ENCODE measurements at places on chromosomes 13 and 19.
A peak's percentile ranks its signal among the peaks of the same experiment; 100 is the strongest.

DNA sequence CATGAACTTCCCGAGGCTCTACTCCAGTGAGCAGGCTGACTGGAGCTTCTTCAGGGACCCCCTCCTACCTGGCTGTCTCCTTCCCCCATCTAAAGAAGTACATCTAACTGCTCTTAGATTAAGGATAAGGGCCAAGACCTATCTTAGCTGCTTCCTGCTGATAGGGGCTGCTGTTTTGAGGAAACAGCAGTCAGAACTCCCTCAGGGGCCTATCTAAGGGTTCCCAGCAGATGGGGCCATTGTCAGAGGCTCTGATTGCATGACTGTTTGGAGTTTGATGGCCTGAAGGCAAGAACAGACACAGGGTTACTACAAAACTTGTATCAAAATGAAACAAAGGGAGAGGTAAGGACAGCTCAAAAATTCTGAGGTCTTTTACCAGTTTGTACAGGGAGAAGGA lies 2636.9 kb upstream of the PCDH20 start:
- peak; percentile 72 for DNase-seq

GRCh38 chr19:16659832-16660708 lies at the start of gene SMIM7:
TSS of gene SMIM7 (minus strand) at chr19:16660144. CDS start at chr19:16660110, 34 bp downstream.
- DNase-seq = peak; percentile 99

DNA sequence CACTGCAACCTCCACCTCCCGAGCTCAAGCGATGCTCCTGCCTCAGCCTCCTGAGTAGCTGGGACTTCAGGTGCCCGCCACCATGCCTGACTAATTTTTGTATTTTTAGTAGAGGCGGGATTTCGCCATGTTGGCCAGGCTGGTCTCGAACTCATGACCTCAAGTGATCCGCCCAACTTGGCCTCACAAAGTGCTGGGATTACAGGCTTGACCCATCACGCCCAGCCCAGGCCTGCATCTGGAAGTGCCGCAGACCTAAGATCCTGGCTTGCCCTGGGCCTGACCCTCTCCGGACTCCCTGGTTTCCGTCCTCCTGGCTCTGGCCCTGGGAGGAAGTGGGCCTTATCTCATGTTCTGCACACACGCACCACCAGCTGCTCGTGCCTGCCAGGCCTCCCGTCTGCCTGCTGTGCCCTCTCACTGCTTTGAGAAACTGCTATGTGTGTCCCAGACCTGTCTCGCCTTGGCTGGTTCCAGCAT lies 4.7 kb upstream of the PTGIR start:
- peak; percentile 72 for DNase-seq

GRCh38 chr13:110156301-110157049 lies 150.5 kb downstream of the COL4A1 start:
- DNase-seq = no peak

DNA sequence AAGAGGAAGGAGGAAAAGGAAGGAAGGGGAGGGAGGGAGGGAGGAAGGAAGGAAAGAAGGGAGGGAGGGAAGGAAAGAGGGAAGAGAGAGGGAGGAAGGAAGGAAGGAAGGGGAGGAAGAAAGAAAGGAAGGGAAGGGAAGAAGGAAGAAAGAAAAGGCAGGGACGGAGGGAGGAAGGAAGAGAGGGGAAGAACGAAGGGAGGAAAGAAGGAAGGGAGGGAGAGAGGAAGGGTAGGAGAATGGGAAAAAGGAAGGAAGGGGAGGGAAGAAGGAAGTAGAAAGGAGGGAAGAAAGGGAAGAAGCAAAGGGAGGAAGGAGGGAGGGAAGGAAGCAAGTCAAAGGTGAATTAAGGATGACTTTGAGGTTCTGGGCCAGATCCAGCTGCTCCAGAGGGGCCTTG lies 3.0 kb downstream of the ACSBG2 start:
- no peak for DNase-seq

DNA sequence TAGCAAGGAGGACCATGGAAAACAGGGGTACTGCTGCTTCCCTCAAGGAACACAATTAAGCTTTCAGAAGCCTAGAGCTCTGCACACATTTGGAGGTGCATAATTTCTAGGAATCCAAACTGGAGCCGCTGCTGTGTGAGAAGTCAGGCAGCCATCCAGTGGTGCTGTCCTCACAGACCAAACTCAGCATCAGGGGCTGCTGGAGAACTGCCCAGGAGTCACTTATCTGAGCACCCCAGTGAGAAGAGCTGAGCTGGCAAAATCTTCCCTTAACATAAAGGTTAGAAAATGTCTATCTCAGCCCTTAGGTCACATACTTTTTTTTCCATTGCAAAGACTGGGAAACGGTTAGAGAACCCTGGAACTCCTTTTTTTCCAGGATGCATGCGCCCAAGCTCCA lies 72.8 kb downstream of the ATP7B start:
- no peak for DNase-seq

GRCh38 chr13:38951525-38952313 lies 38.9 kb downstream of the STOML3 start:
- DNase-seq = no peak

DNA sequence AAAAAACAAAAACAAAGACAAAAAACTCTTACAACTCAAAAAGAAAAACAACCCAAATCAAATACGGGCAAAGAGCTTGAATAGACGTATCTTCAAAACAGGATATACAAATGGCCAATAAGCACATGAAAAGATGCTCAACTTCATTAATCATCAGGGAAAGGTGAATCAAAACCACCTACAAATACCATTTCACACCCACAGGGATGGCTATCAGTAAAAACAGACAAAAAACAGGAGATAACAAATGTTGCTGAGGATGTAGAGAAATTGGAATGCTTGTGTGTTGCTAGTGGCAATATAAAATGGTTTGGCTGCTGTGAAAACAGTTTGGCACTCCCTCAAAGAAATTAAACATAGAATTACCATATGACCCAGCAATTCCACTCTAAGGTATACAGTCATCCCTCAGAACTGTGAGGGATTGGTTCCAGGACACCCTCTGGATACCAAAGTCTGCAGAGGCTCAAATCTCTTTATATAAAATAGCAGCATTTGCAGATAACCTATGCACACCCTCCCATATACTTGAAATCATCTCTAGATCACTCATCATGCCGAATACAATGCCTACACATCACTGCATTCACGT lies 29.7 kb downstream of the MLLT1 start:
- DNase-seq = no peak

- no peak for DNase-seq
These were observed 7.0 kb upstream of the ZNF554 start for GRCh38 chr19:2812414-2813234.

DNA sequence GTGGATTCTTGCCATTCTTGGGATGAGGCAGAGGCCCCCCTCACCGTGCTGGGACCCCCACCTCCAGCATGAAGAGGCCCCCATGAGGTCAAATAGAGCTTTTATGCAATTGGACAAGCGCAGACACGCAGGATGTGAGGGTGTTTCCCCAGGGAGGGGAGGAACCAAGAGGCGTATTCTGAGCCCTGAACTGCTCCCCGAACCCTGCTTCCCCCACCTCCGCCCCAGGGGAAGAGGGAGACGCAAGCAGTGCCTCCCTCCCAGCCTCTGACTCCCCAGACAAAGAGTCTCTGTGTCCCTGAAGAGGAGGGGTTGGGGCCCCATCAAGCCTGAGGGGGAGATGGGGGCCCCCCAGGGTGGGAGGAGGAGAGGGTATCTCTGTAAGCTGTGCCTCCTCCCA lies 1.3 kb upstream of the RDH8 start:
- DNase-seq = no peak

DNA sequence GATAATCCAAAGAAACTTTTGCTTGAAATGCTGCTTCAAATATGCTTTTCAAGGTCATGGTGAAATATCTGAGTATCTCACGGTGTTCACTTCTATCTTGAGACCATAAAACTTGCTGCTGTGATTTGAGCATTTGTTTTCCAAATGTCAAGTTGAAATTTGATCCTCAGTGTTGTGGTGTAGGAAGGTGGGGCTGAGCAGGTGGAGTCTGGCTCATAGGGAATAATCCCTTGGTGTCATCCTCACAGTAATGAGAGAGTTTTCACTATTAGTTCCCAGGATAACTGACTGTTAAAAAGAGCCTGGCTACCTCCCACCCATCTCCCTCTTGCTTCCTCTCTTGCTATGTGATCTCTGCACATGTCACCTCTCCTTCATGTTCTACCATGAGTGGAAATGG lies 858.0 kb upstream of the SLITRK5 start:
- no peak for DNase-seq

DNA sequence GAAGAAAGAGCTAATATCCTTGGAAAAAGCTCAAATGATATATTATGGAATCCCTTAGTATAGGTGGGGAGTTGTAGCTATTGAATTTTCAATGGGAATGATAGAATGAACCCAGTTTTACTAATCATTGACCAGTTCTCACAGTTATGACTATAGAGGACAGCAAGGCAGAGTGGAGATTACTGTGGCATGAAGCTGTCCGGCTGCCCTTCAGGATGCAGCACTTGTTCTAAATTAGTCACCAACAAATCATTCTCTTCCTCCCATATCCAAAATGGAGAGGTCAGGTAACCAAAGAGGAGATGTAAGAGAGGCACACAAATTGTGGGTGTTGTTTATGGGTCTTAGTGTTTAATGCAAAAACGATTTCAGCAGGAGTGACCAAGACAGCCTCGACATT lies 1490.0 kb upstream of the MIR17HG start:
- no peak for DNase-seq

GRCh38 chr19:47421844-47422395 lies 2.6 kb upstream of the MEIS3 start:
- no peak for DNase-seq

DNA sequence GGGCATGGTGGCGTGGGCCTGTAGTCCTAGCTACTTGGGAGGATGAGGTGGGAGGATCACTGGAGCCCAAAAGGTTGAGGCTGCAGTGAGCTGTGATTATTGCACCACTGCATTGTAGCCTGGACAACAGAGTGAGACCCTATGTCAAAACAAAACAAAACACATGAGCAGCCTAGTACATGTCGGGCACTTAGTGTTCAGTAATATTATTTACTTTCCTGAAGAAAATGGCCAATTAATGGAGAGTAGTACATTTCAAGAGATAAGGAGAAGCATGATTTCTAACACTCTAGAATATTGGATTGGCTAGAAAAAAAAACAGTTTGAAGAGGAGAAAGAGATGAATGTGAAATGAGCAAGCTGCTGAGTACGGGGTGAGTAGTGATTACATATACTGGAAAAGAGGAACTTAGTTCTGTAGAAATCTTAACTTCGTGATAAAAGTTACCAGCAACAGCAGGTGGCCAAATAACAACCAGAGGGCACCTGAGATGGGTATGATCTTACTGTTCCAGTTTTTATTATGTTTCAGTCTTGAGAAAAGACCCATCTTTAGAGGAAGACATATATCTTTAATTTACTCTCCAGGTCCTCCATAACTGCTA lies 36.2 kb downstream of the SPATA13 start:
- DNase-seq = no peak

- DNase-seq = no peak
These were observed 38.9 kb downstream of the ALOX5AP start for GRCh38 chr13:30774214-30774730.

- DNase-seq = no peak
These were observed 851.0 kb downstream of the DIAPH3 start for GRCh38 chr13:59312776-59313175.

DNA sequence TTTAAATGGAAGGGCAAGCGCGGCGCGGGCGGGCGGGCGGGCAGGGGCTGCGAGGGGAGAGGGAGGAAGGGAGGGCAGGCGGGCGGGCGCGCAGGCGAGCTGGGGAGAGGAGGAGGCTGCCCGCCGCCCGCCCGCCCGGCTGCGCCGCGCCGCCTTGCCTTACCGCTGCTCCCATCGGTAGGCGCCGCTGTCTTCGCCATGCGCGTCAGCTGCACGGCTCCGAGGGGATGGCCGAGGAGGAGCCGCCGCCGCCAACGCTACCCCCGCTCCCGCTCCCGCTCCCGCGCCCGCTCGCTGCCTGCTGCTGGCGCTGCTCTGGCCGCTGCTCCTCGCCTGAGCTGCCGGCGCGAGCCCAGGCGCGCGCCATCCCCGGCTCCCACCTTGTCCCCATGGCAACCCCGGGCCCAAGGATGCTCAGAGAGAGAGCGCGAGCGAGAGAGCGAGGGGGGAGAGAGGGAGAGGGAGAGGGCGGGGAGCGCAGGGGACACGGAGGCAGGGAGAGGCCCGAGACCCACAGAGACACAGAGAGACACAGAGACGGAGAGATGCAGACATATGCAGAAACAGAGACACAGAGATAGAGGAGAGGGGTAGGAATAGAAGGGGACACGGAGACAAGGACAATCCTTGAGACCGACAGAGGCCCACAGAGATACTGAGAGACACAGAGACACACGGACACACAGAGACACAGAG lies 40.3 kb downstream of the DEDD2 start:
- DNase-seq = peak; percentile 53

DNA sequence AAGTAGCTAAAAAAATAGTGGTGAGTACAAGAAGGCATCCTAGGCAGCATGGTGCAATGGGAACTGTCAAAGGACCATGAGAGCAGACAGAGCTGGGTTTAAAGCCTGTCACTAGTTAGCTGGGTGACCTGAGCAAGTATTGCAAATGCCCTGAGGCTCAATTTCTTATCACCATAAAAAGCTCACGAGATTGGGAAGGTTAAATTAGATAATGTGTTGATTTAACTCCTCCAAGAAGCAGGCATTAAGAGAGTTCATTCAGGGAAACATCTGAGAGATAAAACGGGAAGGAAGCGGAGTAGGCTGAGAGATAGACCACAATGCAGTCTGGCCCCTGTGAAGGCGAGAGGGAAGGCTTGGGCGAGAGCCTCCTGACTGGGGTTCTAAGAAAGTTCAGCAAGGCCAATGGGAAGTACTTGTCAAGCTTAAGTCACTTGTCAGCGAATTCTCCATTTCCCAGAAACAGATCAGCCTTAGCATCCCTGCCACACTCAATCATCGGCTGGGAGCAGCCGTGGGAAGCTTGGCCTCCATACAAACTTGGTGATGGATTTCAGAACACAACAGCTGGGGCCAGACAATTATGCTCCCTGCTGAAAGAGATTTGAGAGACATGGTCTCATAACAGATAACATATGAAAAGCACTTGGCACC lies 105.5 kb downstream of the POU4F1 start:
- DNase-seq = peak; percentile 54

DNA sequence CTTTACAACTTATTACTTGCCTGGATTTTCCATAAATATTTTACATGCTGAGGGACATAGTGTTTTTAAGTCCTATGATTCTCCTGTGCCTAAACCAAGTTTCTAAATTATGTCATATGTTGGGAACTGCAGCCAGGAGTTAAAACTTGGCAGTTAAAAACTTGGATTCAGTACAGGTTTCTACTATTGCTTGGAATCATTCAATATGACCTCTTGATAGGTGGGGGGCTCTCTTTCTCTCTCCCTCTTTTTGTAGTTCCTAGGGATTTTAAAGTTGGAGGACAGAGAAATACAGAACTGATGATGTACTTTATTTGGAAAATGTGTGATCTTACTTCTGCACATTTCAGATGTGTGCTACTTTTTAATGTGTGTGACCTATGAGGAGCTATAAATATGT lies 4.7 kb downstream of the CSNK1A1L start:
- DNase-seq = no peak
